ENCODE measurements at places on chromosomes 7 and 10.

DNA sequence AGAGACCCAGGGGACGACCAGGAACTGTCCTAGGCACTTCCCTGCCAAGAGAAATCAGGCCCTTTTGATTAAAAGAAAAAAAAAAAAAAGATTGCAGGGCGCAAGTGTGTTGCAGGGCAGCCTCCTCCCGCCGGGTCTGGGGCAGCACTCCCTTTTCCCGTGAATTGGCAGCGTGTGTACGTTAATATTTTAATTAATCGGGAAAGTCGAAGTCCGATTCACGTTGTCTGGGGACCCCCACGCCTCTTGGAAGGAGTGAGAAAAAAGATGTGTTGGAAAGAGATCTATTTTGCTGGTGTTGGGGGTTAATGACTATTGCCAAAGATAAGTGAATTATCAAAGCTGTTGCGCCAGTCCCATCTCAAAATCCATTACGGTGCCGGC lies 1.3 kb upstream of the EBF3 start:
- no peak for DNase-seq

DNA sequence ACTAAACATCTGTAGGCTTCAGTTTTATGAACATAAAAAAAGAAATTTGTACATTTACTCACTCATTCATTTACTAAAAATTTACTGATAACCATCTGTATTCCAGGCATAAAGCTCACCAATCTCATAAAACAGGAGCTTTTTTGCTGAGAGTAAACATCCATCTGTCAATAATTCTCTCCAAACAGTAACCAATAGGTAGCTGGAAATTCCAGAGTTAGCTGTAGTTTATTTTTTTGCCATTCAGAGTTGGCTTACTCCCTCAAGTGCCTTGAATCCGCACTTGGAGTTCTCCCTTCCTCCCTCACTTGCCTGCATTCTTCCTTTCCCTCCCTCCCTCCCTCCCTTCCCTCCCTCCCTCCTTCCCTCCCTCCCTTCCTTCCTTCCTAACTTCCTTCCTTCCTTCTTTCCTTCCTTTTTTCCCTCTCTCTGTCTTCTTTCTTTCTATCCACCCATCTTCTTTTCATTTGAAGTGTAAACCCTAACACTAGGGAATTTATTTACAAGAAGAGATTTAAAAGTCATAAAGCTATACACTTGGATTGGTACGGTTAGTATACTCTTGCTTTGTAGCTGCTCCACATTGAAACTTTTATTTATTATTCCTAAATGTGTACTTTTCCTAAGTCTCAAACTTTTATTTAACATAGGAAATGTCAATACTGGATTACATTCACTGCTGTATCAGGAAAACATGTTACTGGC lies 44.6 kb upstream of the BICC1 start:
- no peak for DNase-seq

DNA sequence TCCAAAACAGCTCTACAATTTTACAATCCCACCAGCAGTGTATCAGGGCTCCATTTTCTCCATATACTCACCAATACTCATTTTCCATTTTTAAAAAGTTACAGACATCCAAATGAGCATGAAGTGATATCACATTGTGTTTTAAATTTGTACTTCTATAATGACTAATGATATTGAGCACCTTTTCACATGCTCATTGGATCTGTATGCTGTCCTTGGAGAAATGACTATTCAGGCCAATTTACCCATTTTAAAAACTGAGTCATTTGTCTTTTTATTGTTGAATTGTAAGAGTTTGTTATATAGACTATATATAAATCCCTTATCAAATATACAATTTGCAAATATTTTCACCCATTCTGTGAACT lies 162.0 kb downstream of the MAGI2 start:
- no peak for DNase-seq

GRCh38 chr7:96005271-96005670 lies 232.9 kb downstream of the DYNC1I1 start:
- no peak for DNase-seq

Measured in occipital lobe (tissue), 3 donors.